ENCODE measurements at places on chromosomes 1 and 21. TPM values are rescaled to one million over a fixed set of nuclear protein-coding genes. Genes with fewer than 3 reads are reported as not detected.

GRCh38 chr1:145889722-145890121, 4.1 kb upstream of the ANKRD35 start:
- no peak for DNase-seq

GRCh38 chr1:153119491-153119971, 6.2 kb upstream of the SPRR2F start:
- no peak for DNase-seq

DNA sequence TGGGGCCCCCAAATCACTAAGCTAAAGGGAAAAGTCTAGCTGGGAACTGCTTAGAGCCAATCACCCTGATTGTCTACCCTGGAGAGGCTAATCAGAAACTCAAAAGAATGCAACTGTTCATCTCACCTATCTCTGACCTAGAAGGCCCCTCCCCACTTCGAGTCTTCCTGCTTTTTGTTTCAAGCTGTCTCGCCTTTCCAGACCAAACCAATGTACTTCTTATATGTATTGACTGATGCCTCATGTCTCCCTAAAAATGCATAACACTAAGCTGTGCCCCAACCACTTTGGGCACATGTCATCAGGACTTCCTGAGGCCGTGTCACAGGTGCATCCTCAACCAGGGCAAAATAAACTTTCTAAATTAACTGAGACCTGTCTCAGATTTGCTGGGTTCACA, 209.5 kb downstream of the APP start:
- DNase-seq = no peak

DNA sequence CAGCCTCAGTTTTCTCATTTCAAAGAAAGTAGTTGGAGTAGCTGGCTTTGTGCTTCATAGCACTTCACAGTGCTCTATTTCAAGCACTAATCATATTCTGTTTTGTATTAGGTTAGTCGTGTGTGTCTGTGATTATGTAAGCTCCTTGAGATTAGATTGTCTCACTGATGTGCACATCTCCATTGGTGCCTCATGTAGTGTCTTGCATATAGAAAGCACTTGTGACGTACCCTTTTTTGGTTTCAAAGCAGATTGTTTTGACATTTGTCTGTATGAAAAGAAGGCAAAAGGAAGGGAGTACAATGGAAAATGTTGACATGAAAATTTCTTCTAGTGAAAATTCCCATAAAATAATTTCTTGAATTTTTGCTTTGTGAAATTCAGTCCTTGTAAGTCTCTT, 13.9 kb downstream of the BTBD8 start:
- no peak for DNase-seq

- DNase-seq = no peak
Observed at GRCh38 chr1:87141556-87141955, 187.1 kb upstream of the LMO4 start.

DNA sequence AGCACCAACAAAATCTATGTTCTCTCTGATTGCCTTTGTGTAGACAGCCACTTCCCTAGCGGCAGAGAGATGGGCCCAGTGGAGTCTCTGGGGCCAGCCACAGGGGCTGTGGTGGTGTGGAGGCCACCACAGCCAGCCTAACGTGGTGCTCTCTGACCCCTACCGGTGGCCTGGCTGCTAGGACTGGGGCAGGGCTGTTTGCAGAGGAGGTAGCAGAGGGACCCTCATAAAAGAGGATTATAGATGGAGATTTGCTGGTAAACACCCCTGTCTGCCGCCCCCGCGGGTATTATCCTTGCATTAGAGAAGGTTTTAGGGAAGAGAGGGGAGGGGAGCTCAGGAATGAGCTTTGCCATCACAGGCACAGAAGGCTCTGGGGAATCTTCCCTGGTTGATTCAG, 310.3 kb upstream of the VAMP3 start:
- DNase-seq = no peak

DNA sequence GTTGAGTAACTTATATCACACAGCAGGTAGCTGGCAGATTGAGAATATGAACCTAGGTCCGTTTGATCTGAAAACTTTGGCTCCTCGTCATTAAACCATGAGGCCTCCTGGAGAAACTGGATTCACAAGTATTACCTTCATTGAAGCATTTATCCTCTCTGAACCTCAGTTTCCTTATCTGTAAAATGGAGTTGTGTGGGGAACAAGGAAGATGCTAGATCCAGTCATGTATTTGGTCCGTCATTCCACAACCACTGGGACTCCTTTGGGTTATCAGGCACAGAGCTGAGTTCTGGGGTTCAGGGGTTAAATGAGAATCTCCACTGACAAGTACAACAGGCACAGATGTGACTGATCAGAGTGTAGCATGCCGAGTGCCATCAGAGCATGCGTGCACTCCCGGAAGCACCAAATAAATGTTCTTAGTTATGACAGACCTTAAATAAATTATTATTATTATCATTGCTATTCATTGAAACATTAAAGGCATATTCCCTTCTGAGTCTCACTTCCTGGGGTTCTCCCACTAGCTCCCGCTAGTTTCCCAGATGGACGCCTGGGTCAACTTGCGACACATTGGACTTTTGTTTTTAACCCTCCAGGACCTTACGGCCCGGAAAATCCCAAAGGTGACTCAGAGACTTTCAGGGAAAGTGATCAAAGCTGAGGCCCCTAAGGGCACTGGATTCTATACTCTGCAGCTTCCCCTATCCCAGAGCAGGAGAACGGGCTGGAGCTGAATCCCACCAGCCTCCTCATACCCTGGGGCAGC, 130.6 kb downstream of the PLPP3 start:
- no peak for DNase-seq

GRCh38 chr1:47190857-47191256, 1.0 kb upstream of the PDZK1IP1 start:
- no peak for DNase-seq

- DNase-seq = no peak
Observed at GRCh38 chr1:158035014-158035413, 41.6 kb downstream of the KIRREL1 start.

GRCh38 chr21:44531606-44532564, 8.1 kb downstream of the KRTAP10-1 start:
- no peak for DNase-seq

Gene EXTL1
- total RNA-seq = 3.5 TPM

Gene KIAA0040
- total RNA-seq = 12.3 TPM

Gene PKLR
- total RNA-seq = 0.52 TPM

Gene AKR7A3
- total RNA-seq = 0.84 TPM

Gene C4BPA
- not detected for total RNA-seq

Gene BECN2
- not detected for total RNA-seq
